H9 (cell line): ENCODE measurements at places on chromosomes 7 and 10.

- no peak overlapping the region for H3K4me3 ChIP-seq
- no peaks in the 10 kb centered on the region for H3K27me3 ChIP-seq
- H3K36me3 ChIP-seq, result peaks cover 21% of the 10 kb centered on the region
- DNase-seq, result no peak
- H3K27ac ChIP-seq, result no peak overlapping the region
Observed at GRCh38 chr10:84373000-84373399, 44.6 kb downstream of the CCSER2 start.

DNA sequence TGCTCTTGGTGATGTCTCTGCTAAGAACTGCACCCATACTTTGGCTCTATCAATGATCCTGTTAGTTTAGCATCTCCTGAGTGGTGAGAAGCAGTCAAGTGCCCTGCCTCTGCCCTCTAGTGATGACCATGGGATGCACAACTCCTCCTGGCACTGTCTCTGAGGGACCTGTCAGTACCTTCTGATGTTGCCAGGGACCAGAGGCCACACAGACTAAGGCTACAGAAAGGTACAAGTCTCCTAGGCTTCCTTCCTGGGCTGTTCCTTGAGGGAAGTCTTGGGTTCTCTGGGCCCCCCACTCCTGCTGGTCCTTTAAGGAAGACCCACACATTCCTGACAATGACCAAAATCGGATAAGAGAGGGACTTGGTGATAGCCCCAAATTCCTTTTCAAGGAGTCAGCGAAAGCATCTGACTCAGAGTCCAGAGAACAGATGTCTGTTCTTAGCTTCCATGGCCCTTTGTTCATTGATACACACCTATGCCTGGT lies 15.3 kb downstream of the NKX2-3 start:
- H3K36me3 ChIP-seq, result no peaks in the 10 kb centered on the region
- H3K27ac ChIP-seq, result no peak overlapping the region
- DNase-seq, result peak; percentile 61
- H3K4me1 ChIP-seq, result no peaks in the 10 kb centered on the region

GRCh38 chr10:67783606-67784294 lies 54.2 kb downstream of the DNAJC12 start:
- no peaks in the 10 kb centered on the region for H3K36me3 ChIP-seq
- no peak overlapping the region for H3K27ac ChIP-seq
- H3K4me3 ChIP-seq, result no peak overlapping the region
- no peaks in the 10 kb centered on the region for H3K4me1 ChIP-seq
- no peak for DNase-seq

- H3K27me3 ChIP-seq, result no peaks in the 10 kb centered on the region
- peak; percentile 14 for DNase-seq
- H3K36me3 ChIP-seq, result no peaks in the 10 kb centered on the region
- no peak overlapping the region for H3K4me3 ChIP-seq
Observed at GRCh38 chr7:150855046-150855445, 2.7 kb downstream of the AOC1 start.

GRCh38 chr7:156309016-156309620 lies 331.5 kb upstream of the RNF32 start:
- no peak overlapping the region for H3K27ac ChIP-seq
- H3K4me3 ChIP-seq, result no peak overlapping the region
- no peaks in the 10 kb centered on the region for H3K4me1 ChIP-seq
- no peaks in the 10 kb centered on the region for H3K27me3 ChIP-seq
- no peak for DNase-seq

DNA sequence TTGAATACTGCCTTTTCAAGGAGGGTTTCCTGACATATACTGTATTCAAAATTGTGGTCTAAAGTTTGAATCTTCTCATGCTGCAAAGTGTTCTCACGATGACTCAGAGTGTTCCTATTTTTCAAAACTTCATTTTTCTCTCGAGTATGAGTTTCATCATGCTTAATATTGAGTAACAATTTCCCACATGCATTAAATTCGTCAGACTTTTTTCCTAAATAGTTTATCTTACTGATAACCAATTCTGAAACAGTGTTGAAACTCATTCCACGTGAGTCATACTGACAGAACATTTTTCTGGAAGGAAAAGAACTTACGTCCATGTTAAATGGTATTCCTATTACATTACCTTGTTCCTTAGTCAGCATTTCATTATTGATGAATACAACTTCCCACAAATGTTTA lies 44.1 kb downstream of the ZNF33B start:
- DNase-seq, result no peak
- H3K4me1 ChIP-seq, result no peaks in the 10 kb centered on the region
- no peak overlapping the region for H3K4me3 ChIP-seq
- H3K36me3 ChIP-seq, result peaks cover 78% of the 10 kb centered on the region
- H3K27ac ChIP-seq, result no peak overlapping the region

DNA sequence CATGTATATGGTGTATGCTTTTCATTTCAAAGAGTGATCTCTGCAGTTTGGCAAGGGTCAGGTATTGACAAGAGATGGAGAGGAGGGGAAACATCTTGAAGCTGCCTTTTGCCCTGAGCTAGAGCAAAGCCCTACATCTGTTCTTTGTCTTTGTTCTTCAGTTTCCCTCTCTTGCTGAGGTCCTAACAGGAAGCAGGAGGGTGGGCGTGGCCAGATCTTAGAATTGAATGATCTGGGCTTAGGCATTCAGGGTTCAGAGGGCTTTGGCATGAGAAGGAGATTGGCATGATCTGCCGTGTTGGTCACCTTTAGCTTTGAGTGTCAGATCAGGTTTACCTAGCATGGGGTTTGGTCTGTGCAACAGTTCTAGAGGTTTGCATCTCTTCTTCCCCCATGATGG lies 41.3 kb downstream of the LRMDA start:
- H3K27me3 ChIP-seq, result no peaks in the 10 kb centered on the region
- H3K4me1 ChIP-seq, result peaks cover 10% of the 10 kb centered on the region; the same call in 1 of the 2 replicates
- no peak overlapping the region for H3K4me3 ChIP-seq
- H3K27ac ChIP-seq, result no peak overlapping the region
